ENCODE measurements at places on chromosomes 2 and 18. TPM values are rescaled to one million over a fixed set of nuclear protein-coding genes. Genes with fewer than 3 reads are reported as not detected.

Gene LCT
- not detected for polyA plus RNA-seq

DNA sequence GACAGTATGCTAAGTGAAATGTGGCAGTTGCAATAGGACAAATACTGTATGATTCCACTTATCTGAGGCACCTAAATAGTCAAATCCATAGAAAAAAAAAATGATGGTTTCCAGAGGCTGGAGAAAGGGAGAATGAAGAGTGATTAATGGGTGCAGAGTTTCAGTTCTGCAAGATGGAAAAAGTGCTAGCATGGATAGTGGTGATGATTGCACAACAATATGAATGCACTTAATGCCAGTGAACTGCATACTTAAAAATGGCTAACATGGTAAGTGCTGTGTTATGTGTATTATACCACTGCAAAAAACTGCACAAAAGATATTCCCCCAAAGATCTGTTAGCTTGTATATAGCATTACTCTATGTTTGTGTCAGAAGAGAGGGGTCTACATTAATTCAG is 185.4 kb downstream of the INHBB start:
- DNase-seq = no peak

Gene AFF3
- polyA plus RNA-seq = 23.4 TPM

DNA sequence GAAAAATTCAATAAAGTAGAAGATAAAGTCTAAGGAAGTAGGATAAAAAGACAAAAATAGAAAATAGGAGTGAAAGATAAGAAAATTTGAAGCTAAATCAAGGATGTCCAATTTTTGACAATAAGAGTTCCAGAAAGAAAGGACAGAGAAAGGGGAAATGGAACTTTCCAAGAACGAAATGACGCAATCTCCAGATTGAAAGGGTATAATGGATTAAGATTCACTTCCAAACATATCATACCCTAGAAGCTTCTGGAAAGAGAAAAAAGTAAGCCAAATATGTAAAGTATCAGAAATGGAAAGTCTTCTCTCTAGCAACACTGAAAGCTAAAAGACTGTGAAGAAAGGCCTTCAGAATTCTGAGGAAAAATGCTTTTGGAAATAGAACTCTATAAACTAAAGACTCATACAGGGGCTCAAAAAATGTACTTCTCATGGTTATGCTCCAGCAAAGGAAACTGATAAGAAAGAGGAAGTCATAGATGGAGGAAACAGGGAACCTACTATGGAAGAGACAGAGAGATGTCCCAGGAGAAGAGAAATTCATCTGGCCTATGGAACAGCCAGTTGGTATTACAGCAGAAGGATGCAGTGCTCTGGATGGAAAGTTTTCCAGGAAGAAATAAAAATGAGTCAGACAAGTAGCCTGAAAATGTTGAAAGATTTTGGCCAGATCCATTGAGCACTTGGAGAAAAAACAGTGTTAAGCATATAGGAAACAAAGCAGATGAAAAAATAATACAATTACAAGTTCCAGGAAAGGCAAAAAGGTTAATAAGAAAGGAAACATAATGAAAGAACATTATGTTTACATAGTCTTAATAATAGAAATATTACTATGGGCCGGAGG is 20.1 kb downstream of the CASP8 start:
- no peak for DNase-seq

DNA sequence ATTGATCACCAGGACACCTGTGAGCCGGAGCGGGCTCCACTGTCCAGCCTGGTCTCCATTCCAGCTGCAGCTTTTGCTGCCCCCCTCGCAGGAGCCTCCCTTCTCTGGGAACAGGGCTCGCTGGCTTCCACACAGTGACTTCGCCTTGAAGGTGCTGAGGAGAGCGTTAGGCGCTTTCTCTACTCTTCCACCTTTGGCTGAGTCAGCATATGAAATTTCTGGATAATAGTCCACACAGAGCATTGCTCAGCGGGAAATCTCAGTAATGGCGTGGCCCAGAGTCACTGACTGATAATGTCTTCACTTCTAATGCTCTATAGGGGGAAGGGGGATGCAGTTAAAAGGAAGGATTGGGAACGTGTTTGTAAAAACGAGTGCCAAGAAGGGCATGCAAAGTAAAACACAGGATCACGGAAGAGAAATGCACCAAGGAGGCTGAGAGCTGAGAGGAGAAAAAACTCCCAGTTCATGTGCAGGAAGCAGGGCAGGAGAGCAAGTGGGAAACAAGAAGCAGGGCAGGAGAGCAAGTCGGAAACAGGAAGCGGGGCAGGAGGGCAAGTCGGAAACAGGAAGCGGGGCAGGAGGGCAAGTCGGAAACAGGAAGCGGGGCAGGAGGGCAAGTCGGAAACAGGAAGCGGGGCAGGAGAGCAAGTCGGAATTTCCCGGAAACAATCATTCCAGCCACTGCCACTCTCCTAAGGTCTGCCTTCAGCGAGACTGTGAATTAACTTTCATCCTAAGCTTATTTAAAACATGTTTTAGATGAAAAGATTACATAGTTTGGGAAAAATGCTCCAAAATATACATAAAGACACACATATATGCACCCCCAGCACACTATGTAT is 77.7 kb downstream of the MYT1L start:
- no peak for DNase-seq

GRCh38 chr2:184367211-184367610 is 231.1 kb upstream of the ZNF804A start:
- no peak for DNase-seq

GRCh38 chr2:100865816-100866460 is 46.0 kb downstream of the NPAS2 start:
- DNase-seq = no peak

DNA sequence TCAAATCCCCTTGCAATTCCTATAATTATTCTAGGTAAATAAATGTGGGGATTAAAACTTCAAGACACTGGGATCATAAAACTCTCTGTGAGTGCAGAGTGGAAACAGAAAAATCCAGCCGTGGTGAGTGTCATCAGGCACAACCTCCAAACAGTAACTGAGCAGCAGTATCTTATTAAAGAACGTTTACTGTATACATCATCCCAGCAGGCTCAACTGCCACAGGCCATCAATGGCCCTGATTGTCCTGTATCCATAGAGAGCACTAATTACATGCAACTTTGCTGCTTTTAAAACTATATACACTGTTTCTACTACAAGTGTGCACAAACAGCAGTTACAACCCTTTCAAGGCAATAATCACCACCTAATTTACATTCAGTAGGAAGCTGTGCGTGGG is 23.9 kb downstream of the GAREM1 start:
- DNase-seq = no peak

DNA sequence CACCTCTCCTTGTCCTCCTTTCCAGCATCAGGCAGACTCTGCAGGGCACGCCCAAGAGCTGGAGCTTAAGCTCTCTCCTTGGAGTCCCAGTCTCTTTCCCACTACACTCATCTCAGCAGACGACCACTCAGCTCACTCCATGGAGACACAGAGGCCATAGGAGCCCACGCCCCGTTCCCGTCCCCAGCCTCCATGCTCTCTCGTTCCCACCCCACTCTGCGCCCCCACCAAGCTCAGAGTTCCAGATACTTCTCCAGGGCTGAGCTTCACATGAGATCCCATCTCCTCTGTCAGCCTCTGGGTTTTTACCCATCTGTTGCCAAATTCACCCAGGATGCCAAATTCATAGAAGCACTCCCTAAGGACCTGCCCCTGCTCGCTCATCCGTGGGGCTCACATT is 87.3 kb downstream of the MALT1 start:
- no peak for DNase-seq

Gene OBSL1
- polyA plus RNA-seq = 208 TPM

DNA sequence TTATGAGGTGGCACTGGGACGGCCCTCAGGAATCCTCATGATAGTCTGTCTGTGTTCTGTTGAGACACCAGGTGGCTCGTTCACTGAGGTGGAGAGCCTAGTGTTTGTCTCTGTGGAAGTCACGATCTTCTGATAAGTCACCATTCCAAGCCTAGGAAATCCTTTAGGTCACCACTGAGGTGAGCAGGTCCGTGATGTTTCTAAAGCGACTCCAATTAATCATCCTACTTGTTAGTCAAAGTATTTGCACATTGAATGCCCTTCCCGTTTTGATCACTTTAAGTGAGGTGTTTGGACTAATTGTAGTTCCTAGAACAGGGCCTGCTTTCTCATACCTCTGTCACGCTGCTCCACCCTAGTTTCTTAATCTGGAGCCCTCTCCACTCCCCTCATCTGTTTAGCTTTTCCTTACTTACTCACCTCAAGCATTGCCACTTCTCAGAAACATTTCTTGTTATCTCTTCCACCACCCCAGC is 28.0 kb upstream of the DSG3 start:
- DNase-seq = no peak

DNA sequence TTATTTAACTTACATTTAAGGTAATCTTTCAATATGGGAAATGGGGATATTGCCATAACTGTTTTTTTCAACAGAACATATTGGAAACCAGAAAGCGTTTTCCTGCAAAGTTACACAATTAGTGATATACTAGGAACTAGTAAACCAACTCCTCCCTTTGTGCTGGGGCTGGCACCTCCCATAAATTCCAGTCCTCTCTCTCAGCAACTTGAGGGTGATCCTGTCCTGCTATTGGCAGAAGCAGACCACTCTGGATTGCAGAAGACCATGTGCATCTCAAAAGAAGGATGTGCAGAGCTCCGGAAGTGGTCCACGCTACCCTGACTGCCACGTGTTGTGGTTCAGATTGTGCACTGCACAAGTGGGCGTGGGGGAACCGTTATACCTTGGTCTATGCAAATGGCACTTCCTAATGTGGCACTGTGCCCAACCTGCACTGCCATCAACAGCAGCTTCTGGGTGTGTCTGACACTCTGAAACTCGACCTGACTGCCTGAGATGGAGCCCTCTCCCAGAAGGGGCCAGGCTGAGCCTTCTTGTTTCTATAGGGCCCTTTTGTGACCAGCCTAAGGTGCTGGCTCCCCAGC is 219.2 kb downstream of the ZNF516 start:
- DNase-seq = no peak

DNA sequence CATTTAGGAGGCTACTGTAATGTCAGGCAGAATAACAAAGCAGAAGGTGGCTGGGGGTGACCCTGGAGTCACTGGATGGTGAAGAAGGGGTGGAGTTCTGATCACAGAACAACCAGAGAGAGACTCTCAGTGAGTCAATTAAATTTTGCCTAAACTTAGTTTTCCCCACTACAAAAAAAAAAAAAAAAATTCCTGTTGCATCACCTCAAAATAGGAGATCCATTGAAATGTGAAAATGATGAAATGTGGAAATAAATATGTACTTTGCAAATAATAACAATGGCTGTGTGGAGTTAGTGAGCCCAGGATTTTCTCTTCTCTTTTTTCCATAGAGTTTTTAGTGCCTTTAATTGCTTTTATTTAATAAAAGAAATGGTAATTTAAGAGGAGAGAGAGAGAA is 165.5 kb downstream of the GFPT1 start:
- no peak for DNase-seq

- DNase-seq = no peak
Measured at GRCh38 chr2:179824961-179825360, 36.5 kb downstream of the ZNF385B start.

GRCh38 chr2:8324901-8325300 is 357.0 kb upstream of the ID2 start:
- no peak for DNase-seq
